ENCODE measurements at places on chromosomes 1 and 21.

DNA sequence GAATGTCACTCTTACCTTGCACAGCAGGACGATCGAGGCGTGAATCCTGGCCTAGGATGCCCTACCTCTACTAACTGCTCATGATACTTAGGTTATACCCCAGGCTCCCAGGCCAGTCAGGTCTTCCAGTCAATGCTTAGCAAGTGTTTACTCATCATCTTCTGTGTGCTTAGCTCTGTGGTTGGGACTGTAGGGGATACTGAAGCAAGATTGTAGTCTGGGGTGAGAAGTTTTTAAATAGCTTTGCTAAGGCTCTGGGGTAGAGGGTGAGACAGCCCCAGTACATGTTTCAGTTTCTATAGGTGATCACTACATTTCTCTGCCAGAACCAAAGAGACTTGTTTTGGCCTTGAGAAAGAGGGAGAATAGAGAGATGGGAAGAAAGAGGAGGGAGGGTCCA, 250.8 kb upstream of the KIAA0040 start:
- DNase-seq, result no peak

DNA sequence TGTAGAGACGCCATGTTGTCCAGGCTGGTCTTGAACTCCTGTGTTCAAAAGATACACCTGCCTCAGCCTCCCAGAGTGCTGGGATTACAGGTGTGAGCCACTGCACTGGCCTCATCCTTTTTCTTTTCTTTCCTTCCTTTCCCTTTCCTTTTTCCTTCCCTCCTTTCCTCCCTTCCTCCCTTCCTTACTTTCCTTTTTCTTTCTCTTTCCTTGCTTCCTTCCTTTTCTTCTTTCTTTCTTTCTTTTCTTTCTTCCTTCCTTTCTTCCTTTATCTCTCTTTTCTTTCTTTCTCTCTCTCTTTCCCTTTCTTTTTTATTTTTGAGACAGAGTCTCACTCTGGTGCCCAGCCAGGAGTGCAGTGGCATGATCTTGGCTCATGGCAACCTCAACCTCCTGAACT, 5.8 kb downstream of the FAM229A start:
- no peak for DNase-seq

DNA sequence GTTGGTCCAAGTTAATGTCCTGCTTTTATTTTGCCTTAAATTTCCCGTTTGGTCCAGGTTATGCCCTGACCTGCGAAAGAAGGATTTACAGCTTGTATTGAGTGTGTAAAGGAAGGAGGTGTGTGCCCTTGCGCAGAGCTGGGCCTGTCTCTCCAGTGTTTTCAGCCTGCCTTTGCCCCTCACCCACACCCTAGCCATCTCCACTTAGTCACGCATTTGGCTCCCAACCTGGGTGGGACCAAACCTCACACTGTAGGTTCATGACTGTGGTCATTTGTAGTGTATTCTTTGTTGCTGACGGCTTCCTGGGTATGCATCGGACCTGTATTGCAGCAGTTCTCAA, 572 bp upstream of the SRSF10 start:
- DNase-seq, result no peak

GRCh38 chr21:40422896-40423635, 423.9 kb downstream of the DSCAM start:
- no peak for DNase-seq

- no peak for DNase-seq
These were observed at the start of gene F13B for GRCh38 chr1:197066719-197067456. Gene F13B (minus strand): TSS chr1:197067260. CDS start chr1:197067223, 37 bp downstream.

GRCh38 chr21:28337315-28337714, 655.4 kb downstream of the LTN1 start:
- peak; percentile 29 for DNase-seq

DNA sequence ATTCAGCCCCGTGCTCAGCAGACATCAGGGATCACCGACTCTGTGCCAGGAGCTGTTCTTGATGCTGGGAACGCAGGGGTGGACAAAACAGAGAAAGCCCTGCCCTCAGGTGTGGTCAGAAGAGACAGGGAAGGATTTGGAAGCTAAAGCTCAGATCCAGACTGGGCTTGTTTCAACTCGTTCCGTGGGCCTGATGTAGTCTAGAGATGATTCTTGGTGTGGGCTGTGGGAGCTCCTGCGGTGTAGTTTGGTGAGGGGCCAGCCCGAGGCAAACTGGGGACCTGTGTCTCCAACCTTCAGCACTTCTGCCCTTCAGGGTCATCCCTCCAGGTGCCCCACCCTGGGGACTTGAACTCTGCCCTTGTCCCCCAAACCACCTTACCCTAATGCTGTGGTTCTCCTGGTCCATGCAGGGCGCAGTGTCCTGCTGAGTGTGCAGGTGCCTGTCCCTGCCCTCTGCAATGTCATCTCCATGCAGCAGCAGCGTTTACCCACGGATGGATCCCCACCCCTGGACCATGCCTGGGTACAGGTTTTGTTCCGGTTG, 17.3 kb upstream of the ABCG1 start:
- DNase-seq, result no peak

- no peak for DNase-seq
These were observed 20.0 kb downstream of the CDC73 start for GRCh38 chr1:193141804-193142203.

GRCh38 chr1:166839600-166840308, 479 bp downstream of the POGK start:
- peak; percentile 4 for DNase-seq

DNA sequence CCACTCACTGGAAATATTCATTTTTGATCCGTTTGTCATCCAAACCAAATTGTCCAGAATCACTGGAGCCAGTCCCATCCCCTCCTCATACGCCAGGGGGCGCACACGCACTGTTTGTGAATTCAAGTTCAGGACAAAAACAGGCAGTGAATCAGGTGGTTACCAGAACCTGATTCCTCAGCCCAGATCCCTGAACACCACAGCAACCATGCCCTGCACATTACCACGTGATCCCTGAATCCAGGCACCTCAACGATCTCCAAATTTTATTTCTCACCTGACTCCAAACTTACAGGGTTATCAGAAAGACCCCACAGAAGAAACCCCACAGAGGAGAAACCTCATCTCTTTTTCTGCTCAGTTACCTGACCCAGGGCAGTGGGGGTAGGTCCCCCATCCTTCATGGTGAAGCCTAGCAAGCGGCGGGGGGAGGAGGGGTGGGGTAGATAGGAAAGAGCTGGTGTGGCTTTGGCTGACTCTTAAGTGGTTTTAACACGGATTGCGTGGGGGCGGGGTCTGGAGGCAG, 1.4 kb upstream of the PTPRF start:
- DNase-seq, result peak; percentile 61

GRCh38 chr1:153513023-153513422, 22.8 kb downstream of the S100A6 start:
- DNase-seq, result no peak

DNA sequence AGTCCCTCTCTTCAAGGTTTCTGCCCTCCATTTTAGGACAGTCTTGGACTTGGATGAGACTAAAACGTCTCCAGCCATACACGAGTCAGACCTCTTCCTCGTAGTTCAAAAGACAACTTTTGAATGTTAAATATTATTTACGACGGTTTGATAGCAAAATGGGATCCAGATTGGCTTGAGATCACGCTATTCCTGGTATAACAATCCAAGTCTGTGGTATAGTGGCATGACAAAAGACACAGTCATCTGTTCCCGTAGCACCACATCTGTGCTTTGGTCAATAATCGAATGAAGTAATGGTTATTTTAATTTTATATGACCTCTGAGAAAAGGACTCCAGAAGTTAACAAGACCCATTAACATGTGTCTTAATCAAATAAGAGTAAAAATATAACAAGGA, 7.0 kb downstream of the PCP4 start:
- no peak for DNase-seq

DNA sequence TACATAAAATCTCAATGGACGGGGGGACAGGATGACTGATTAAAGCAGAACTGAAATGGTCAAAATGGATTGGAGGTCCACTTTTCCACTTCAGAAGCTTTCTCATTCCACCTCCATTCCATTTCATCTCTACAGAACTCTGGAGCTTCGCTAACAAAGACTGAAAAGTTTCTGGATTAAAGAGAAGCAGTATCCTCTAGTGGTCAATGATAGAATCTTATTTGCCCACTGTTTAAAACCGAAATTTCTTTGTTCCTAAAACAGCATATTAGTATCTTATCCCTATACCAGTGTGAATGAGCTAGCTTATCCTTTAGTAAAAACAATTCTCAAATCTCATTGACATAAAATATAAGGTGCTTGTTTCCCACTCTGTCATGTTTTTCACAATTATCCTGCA, 890.6 kb downstream of the KCNT2 start:
- DNase-seq, result peak; percentile 2

DNA sequence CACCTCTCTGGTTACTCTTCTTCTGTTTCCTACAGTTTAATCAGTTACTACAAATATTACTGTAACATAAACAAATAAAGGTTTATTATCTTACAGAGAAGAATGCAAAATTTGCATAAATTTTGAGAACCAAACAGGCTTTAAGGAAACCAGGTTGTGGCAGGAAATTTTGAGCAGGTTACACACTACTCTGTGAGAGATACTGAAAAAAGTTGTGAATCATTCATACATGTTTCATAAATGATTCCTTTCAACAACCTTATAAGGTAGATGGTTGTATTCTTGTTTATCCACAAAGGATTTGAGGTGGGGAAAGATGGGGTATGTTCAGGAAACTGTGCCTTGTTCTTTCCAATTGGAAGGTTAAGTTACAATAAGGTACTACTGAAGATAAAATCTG, 58.6 kb downstream of the MAST2 start:
- DNase-seq, result no peak

DNA sequence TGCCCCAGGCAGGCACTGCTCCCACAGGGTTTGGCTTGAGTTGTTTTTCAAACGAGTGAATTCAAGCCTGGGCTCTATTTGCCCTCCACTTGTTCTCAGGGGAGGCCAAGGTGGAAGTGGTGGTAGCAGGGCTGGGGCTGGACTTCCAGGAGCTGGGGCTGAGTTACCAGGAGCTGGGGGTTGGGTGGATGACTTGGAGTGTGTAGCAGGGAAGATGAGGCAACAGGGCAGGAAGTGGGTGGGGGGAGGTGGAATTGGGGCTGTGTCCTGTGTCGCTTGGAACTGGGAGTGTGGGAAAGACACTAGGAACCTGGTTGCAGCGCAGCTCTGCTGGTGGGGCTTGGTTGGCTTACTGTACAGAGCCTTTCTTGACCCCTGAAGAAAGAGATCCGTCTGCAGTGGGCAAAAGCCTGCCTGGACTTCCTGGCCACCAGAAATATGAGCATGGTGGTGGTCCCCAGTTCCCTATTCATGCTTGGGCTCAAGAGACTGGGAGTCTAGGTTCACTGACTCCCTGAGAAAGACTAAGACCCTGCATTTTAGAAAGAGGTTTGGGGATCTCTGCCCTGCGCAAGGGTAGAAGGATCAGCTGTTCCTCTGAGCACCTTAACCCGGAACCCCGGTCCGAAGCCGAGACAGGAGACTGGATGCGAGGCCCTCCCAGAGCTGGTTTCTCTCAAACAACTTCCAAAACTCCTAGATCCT, 3.1 kb downstream of the TFAP2E start:
- DNase-seq, result no peak

- peak; percentile 27 for DNase-seq
These were observed 366.3 kb upstream of the ESRRG start for GRCh38 chr1:217089361-217090014.

- DNase-seq, result no peak
These were observed 42.8 kb downstream of the ARHGEF10L start for GRCh38 chr1:17582124-17582774.

- no peak for DNase-seq
These were observed 10.7 kb downstream of the NEK7 start for GRCh38 chr1:198167436-198167934.

DNA sequence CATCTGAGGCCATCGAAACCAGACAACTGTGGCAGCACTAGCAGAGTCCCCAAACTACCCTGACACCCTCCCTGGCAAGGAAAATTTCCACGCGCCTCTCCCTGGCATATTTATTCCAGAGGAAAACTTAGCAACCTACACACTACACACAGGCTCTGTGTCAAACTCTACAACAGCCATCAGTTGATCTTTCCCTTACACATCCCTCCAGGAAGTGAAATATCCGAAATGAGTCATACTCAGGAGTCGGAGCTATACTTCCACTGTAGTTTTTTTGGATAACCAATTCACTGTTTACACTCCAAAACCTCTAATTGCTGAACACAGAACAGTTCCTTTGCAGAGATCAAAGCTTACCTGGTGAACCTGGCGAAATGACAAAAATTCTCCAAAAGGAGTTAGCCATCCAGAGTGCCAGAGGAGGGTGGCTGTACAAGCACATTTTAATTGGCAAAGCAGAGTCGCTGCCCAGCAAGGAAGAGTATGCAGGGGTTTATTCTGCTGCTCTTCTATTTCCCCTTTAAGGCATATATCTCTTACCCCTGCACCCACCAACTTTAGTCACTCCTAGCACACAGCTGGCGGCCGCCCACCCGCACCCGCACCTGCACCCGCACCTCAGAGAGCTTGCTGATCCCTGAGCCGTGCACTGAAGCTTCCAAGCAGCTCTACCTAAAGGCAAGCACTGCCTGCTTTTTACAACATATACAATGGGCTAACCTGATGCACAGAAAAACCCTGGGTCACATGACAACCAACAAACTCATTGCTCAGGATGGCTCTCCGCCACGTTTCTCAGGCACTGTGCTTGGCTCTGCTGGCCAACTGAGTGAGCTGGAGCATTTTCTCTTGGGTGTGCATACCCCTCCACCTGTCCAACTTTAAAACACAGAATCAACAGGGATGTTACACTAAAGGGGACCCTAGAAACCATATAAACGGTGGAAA, 54.9 kb downstream of the CAPZB start:
- DNase-seq, result peak; percentile 67

GRCh38 chr1:225424562-225425200, 3.2 kb downstream of the LBR start:
- no peak for DNase-seq

DNA sequence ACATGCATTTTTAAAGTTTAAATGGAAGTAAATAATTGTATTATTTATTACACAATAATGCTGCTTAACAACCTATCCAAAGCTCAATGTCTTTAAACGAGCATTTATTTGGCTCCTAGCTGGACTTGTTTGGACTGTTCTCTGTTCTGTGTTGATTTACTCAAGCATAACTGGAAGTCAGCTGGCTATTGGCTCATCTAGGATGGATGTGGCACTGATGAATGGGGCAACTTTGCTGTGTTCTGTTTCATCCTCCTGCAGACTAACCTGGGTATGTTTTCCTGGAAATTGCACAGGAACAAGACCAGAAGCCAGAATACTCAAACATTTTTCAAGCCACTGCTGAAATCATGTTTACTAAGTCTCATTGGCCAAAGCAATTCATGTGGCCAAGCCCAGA, 70.8 kb upstream of the HSD17B7 start:
- no peak for DNase-seq

- no peak for DNase-seq
These were observed 1.8 kb downstream of the BTG3 start for GRCh38 chr21:17610911-17611310.

- no peak for DNase-seq
These were observed 5.0 kb downstream of the ZNF691 start for GRCh38 chr1:42851420-42851819.

DNA sequence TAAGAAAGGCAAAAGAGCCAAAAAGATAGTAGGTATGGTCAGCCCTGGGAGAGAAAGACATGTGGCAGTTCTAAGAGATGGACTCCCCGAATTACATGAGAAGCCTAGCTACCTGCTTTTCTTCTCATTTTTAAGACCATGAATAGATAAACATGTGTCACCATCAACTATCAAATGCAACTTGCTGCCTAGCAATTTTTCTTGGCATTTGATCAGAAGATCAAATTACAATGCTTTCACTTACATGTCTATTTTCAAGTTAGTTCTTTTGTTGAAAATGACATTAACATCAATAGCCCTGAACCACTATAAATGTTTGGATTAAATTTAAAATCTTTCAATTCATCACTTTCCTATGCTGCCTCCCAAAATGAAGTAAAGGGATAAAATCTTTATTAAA, 212.3 kb downstream of the HHIPL2 start:
- DNase-seq, result no peak

GRCh38 chr21:43611598-43612369, 47.5 kb downstream of the HSF2BP start:
- DNase-seq, result no peak
